Fibroblast of the aortic adventitia (primary cell): ENCODE measurements at places on chromosomes 1 and 21. TPM values are rescaled to one million over a fixed set of nuclear protein-coding genes. Genes with fewer than 3 reads are reported as not detected.

GRCh38 chr1:184945678-184946412, 28.5 kb downstream of the NIBAN1 start:
- peak; percentile 82 for DNase-seq

DNA sequence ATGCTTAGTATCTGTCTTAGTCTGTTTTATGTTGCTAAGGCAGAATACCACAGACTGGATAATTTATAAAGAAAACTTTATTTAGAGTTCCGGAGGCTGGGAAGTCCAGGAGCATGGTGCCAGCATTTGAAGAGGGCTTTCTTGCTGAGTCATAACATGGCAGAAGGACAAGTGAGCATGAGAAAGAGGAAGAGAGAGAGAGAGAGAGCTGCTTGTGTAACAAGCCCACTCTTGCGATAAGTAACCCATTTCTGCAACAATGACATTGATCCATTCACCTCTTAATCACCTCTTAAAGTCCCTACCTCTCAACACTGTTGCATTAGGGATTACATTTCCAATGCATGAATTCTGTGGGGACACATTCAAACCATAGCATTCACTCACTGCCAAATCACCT, 11.7 kb upstream of the MYOCOS start:
- DNase-seq: peak; percentile 69

DNA sequence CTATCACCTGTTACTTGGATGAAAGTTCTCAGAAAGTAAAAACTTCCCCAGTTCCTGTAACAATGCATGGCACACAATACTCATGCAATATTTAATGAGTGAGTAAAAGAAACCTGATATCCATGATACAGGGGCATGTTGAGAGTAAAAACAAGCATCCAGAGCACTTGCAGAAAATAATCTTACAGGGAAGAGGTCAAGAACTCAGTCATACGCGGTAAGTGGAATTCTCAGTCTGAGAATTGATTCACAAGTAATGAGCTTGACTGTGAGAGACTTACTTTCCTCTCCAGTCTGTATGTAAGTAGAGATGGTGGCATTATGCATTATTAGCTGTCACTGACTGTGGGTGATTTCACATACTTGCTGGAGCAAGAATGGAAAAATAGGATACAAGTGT, 976.9 kb downstream of the BRINP3 start:
- no peak for DNase-seq

DNA sequence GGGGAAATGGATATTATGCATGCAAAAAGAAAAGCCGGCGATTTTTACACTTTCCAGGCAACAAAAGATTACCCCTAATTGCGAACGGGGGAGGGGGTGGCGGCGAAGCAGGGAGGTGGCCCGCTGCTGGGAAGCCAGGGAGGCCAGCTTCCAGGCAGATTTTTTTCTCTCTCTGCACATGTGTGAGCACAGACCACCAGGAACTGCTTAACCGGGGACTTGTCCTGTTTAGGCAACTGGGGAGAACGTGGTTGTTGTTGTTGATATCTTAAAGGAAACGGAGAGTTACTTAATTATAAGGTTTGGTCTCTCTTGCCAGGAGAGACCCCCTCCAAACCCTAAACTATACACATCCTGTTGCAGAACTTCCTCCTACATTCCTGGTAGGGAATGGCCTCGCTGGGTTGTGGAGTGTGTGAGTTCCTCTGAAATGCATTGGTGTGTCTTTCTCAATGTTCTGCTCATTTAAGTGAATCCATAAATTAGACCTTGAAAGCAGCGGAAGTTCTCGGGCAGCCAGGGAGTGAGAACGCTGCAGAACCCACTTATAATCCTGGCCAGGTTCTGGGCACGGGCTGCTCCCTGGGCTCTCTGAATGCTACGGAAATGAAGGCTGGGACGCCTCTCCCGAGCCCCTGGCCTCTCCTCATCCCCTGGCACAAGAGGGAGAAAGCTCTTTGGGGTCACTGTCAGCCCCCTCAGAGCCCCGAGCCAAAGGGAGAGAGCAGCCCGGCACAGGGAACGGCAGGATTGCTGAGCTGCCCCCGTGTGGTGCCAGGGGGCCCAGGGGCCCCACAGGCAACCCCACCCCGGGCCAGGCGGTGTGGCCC, 250.0 kb downstream of the FOXD2 start:
- DNase-seq: no peak

DNA sequence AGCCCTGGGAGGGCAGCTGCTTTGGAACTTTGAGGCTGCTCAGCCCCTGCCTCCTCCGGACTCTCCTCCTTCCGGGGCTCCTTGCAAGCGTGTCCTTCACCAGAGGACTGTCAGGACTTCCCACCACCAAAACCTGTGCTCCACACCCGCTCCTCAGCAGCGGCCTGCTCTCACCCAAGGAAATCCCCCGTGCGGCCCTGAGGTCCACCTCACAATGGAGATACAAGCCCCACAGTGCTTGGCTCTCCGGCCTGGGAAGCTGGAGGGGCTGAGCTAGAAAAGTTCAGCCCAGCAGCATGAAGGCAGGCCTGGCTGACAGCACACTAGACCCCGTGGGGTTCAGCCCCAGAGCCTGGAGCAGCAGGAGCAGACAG, 33.6 kb downstream of the PGBD5 start:
- DNase-seq: no peak

DNA sequence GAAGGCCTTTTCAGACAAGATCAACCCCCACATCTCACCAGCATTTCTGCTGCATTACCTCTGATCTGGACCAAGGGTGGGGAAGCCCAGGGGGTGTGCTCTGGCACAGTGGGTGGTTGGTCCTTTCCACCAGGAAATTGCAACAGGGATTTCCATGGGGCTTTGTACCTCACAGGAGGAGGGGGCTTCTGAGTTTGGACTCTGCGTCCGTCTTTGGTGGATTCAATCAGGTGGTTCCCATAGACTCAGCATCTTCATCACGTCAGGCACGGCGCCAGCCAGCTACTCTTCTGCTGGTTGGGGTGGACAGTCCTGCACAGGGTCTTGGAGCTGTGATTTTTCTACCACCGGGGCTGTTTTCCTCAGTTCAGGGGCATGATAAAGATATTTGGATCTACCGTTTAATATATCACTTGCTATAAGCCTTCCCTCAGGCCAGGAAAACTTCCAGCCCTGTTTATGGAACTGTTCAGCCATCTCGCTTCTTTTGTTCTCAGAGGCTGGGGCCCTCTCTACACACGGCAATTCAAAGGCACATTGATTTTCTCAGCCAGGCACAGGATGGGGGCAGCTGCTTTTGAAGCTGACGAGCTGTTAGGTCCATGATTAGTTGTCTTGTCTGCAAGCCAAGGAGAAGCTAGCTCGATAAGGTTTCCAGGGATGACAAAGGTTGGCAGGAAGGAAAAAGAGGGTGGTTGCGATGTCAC, 467.3 kb downstream of the CAMTA1 start:
- no peak for DNase-seq

- DNase-seq: no peak
Measured at GRCh38 chr1:112992780-112993179, 36.8 kb upstream of the SLC16A1 start.

DNA sequence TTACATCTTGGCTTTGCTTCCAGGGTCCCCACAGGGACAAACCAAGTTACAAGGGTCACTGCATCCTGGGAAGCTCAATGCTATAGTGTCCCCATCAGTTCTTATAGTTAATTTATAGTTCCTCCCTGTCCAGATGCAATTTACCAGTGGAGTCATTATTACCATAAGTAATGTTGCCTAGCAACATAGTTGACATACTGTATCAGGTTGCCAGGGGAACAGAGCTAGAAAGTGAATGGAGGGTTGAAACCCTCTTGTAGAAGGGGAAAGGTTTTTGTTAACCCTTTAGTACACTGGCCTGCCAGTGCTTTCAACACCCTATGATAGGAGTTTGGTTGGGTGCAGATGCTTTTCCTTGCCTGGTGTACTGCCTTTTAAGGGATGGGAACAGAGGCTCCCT, 34.3 kb upstream of the TTC4 start:
- DNase-seq: no peak

- no peak for DNase-seq
Measured at GRCh38 chr1:216502528-216503162, 79.4 kb upstream of the USH2A start.

GRCh38 chr1:246091477-246091876, 415.6 kb downstream of the SMYD3 start:
- DNase-seq: no peak

The PROX1 gene
- 0.36 TPM in 1 of 2 replicates, not detected in the other for total RNA-seq
